LHCN-M2 (cell line): ENCODE measurements at places on chromosomes 5 and 9. TPM values are rescaled to one million over a fixed set of nuclear protein-coding genes. Genes with fewer than 3 reads are reported as not detected.

The CRHBP gene
- 0.13 TPM in 1 of 2 replicates, not detected in the other for total RNA-seq

The FOXI1 gene
- total RNA-seq = not detected in 2 replicates

The FXN gene
- total RNA-seq = 6.5 and 11.1 TPM in 2 replicates

The SLC36A2 gene
- not detected in 2 replicates for total RNA-seq

The RNF183 gene
- not detected in 2 replicates for total RNA-seq

The MYMK gene
- 0.63 TPM in 1 of 2 replicates, not detected in the other for total RNA-seq

The EPB41L4B gene
- 2.1 and 2.4 TPM in 2 replicates for total RNA-seq

The STKLD1 gene
- total RNA-seq = 0.45 and 1.4 TPM in 2 replicates

The STPG3 gene
- not detected in 2 replicates for total RNA-seq

The PCDHB11 gene
- 0.77 and 1.5 TPM in 2 replicates for total RNA-seq

The ABL1 gene
- total RNA-seq = 63.4 and 70.9 TPM in 2 replicates

GRCh38 chr9:89426384-89426961, 71.4 kb downstream of the SEMA4D start:
- no peak for DNase-seq

- DNase-seq = no peak
Observed at GRCh38 chr9:85020791-85021190, 351.3 kb downstream of the NTRK2 start.

DNA sequence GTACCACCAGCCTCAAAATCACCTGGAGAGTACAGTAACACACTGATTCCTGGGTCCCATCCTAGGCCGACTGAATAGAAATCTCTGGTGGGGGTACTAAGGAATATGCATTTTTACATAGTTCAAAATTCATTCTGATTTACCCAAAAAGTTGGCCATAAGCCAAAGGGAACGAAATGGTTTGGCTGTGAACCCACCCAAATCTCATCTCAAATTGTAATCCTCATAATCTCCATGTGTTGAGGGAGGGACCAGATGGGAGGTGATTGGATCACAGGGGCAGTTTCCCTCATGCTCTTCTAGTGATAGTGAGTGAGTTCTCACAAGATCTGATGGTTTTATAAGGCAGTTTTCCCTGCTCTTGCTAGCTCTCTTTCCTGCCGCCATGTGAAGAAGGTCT, 31.1 kb downstream of the MEGF9 start:
- DNase-seq = no peak

DNA sequence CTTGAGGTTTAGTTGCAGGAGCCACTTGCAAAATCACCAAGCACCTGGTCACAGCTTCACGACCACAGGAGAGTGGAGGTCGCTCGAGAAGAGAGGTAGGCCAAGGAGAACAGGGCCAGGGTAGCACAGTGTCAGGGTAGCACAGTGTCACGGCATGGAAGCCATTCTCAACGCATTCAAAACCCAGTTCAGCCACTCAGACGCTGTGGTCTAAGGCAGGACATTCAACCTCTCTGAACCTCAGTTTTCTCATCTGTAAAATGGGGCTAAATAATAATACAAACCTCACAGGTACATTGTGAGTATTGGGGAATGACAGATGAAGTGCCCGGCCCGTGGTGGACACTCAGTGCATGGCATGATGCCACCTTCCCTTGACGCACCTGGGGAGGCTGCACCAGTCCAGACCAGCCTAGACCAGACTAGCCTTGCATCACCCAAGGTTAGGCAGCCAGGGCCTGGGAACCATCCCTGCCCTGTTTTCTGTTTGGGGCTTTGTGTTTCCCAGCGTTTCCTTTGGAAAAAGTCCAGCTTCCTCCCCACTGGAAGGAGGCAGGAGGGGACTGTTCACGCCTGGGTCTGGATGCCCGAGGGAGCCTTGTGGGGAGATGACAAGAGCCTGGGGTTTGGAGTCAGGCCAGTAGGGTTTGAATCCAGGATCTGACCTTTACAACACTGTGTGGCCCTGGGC, 7.8 kb upstream of the LMX1B start:
- peak; percentile 24 for DNase-seq

GRCh38 chr5:53984971-53985370, 325.4 kb downstream of the ARL15 start:
- DNase-seq = no peak

DNA sequence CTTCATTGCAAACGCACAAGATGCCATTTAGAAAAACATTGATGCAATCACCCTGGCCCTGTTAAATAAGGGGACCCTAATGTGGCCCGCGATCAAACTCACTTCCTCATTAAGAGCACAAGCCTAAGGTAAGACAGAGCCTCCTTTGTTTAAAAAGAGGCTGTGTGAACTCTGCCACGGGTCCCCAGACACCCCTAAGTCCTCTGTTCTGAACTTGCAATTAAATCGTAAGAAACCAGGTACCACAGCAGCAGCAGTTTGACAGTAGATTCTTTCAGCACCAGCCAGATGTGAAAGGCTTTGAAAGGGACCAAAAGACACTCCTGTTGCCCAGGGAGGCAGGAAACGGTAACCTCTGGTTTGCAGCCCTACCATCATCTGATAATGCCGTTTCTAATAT, 346.3 kb downstream of the TMEM167A start:
- no peak for DNase-seq

DNA sequence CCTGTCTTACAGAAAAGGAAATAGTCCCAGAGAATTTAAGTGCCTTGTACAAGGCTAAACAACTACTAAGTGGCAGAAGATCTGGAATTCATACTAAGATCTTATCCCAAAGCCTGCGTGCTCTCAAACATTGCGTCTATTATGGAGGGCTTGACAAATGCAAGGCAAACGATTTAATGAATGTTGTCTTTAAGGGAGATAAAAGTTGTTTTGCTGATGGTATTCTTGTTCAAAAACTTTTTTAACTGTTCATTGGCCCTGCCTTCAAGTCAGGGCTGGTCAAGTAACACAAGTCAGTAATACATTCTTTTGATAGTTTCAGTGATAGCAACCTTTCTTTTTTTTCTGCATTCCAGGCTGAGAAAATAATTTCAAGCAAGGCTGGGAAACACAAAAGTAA, 1.7 kb upstream of the SLC38A9 start:
- DNase-seq = no peak

GRCh38 chr9:93235300-93235960, 51.5 kb downstream of the WNK2 start:
- no peak for DNase-seq

GRCh38 chr5:66144834-66145390, 812 bp downstream of the SREK1 start:
- peak; percentile 71 for DNase-seq

DNA sequence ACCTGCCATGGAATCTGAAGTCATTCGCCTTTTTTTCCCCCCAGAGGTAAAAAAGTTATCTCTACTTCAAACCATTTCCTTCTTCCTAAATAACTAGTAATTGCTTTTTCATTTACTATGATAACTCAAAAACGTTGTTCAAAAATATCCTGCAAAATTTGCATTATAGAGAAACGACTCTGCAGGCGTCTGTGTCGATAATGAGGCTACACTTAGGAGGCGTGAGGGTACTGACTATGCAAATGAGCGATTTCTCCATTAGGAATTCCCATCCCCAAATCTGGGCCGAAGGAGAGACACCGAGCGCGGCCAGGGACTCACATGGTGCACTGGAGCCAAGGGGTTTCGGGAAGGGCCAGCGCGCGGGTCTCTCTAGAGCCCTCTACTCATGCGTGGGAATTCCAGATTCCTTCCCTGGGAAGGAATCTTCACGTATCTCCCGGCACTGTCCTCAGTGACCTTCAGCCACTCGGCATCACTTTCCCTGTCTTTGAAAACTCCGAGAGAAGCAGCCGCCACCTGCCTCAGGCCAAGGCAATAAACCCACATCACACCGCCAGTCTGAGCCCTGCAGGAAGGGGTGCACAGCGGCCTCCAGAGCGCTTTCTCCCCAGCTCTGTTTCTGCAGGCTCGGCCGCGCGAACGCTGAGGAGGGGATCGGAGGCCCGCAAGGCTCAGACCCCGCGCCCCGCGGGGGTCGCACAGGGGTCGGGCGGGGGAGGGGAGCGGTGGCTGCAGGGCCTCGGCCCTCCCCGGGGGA, 718 bp upstream of the DENND4C start:
- DNase-seq = peak; percentile 54

DNA sequence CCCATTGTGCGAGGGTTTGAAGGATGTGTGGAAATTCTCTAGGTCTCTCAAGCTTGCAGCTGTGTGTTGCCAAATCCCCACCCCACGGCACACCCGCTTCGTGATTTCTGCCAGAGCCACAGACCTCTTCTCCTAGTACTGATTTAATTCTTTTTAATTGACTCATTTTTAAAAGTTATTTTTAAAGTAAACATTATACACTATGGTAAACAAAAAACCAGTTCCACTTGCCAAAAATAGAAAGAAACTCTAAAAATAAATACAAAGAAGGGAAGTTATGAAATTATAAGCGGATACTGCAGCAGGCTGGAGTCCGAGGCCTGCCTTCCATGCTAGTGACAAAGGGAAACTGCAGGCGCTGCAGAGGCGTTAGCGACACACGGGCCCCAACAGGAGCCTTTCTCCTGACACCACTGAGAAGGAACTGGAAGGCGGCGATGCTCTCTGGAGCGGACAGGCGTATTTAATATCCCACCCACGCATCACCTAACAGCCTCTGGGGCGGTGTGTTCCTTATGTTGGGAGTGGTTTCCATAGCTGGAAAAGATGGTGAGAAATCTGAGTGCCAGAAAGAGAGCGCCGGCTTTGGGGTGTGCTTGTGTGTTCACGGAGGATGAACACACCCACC, 122.5 kb downstream of the COL23A1 start:
- DNase-seq = no peak

DNA sequence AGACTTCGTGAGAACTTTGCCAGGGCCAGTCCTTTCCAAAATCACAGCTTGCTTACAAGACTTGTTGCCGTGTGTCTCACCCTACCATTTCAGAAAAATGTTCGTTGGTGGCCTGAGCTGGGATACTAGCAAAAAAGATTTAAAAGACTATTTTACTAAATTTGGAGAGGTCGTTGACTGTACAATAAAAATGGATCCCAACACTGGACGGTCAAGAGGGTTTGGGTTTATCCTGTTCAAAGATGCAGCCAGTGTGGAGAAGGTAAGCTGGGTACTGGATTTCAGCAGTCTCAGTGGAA, 1.4 kb downstream of the HNRNPAB start:
- no peak for DNase-seq

GRCh38 chr5:96753017-96753397, 54.7 kb downstream of the ERAP1 start:
- DNase-seq = no peak

DNA sequence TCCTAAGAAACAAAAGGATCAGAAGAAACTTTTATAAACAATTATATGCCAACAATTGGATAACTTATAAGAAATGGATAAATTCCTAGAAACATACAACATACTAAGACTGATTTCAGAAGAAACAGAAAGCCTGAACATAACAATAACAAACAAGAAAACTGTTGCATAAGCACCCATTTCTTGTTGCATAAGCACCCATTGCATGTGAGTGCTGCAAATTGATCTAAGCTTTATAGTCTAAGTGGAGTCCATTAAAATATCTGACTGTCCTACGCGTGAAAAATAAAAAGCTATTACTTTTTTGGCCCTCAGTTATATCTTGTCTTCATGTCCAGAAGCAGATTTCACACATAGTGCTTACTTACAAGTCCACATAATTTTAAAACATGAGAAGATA, 19.3 kb downstream of the TYRP1 start:
- DNase-seq = no peak

DNA sequence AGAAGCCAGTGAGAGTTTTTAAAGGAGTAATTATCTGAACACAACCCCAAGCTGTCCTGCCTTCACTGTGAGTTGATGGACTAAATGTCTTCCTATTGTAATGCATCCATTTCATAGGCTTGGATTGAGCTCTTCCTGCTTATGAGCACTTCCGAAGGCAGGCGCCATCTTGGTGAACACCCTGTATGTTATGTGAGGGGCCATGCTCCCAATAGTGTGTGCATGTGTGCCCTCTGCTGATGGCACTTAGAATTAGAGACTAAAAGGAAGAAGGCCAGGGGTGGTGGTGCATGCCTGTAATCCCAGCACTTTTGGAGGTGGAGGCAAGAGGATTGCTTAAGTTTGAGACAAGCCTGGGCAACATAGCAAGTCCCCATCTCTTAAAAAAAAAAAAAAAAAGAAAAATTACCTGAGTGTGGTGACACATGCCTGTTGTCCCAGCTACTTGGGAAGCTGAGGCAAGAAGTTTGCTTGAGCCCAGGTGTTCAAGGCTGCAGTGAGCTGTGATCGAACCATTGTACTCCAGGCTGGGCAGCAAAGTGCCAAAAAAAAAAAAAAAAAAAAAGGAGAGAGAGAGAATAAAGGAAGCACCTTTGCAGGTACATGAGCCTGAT, 65.0 kb downstream of the C9orf152 start:
- DNase-seq = no peak
